ENCODE measurements at places on chromosomes 5 and 9.

GRCh38 chr9:76203373-76203772 lies 190.9 kb downstream of the RFK start:
- DNase-seq: no peak

GRCh38 chr9:495739-496138 lies 281.1 kb downstream of the DOCK8 start:
- no peak for DNase-seq

GRCh38 chr9:13809401-13809800 lies 504.5 kb downstream of the NFIB start:
- DNase-seq: no peak

DNA sequence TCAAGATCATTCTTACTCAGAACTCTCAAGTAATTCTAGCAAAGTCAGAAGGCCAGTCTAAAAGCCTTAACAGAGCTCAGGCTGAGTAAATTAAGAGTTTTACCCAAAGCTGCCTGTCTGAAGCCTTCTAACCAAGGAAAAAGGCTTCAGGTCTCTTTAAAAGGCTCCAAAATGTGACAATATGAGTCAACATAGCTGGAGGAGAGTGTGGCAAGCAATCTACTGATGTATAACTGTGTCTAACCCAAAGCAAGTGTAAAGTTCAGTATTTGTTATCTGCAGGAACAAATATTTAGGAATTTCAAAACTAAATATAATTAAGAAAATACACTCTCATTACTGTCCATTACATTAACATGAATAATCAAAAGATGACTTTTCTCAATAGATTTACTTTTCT lies 11.0 kb downstream of the ZBTB5 start:
- DNase-seq: no peak

DNA sequence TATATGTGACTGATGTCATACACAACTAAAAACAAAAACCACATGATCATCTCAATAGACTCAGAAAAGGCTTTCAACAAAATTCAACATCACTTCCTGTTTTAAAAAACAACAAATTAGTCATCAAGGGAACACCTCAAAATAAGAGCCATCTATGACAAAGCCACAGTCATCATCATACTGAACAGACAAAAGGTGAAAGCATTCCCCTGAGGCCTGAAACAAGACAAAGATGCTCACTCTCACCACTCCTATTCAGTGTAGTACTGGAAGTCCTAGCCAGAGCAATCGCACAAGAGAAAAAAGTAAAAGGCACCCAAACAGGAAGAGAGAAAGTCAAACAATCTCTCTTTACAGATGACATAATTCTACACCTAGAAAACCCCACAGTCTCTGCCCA lies 893.5 kb upstream of the EDIL3 start:
- DNase-seq: no peak

- DNase-seq: no peak
Measured at GRCh38 chr5:139251281-139251687, 42.3 kb upstream of the MATR3 start.

DNA sequence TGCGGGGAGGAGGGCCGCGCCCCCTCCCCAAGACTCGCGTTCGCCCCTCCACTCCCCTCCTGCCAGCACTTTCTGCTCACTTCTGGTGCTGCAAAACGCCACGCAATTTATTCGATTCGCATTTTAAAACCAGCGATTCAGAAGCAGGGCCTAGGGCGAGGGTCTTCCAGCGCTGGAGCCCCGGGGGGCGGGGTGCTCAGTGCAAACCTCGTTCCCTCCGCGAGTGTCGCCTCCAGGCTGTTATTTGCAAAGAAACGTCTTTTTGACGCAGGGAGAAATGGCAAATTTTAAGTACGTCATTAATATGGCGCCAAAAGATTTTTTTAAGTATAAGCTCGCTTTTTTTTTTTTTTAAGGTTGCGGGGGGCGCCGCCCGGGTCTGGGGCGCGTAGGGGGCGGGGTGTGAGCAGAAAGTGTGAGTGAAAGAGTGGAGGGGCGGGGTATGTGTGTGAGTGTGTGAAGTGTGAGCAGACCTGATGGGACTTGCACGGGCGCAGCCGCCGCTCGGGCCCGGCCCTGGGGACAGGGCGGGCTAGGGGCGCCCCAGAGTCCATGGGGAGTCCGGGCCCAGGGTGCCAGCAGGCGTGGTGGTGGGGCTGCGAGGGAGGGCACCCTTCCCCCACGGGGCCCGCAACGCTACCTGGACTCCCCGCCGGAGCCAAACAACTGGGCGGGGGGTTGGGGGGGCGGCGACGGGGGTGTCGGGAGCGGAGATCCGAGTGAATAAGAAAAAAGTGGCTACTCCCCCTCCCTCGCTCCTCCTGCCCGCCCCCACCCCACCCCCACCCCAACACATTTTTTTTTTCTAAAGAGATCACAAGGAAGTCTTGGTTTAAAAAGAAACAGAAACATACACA lies at the start of gene JADE2:
TSS of gene JADE2 (plus strand) at position 845 of the 857 bp plus-strand sequence. CDS start 10,188 bp downstream, outside the sequence.
- peak; percentile 12 for DNase-seq

DNA sequence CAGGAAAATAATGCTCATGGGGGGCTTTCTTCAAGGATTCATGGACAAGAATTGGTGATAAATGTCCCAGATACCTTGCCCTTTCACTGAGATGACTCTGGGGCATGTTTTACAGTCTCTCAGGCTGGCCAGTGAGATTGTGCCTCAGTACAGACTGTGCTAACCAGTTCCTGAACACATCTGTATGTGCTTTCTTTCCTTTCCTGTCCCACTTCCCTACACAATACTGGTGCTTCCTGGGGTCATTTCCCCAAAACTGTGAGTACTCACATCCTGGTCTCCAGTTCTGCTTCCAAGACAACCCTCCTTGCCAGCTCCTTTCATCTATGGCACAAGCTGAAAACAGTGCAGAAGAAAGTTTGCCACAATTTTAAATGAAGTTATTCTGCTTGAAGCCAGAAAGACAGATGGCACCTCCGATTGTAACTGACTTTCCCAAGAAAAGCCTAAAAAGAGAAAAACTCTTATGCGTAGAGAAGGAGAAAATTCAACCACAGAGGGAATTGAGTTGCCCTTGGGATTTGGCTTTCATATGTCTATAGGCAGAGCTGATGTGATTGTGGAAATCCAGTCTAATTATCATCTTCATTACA lies 134.7 kb downstream of the DRD1 start:
- DNase-seq: no peak

GRCh38 chr5:175731172-175731571 lies 73.3 kb downstream of the HRH2 start:
- no peak for DNase-seq

- no peak for DNase-seq
Measured at GRCh38 chr5:132365213-132365612, 4.3 kb upstream of the SLC22A5 start.

Measured in DMS153 (cell line).